ENCODE measurements at places on chromosomes 7 and 10. TPM values are rescaled to one million over a fixed set of nuclear protein-coding genes. Genes with fewer than 3 reads are reported as not detected.
A peak's percentile ranks its signal among the peaks of the same experiment; 100 is the strongest.

The CFAP70 gene
- total RNA-seq = 1.3 TPM

The CROT gene
- total RNA-seq = 20.4 TPM

The CPN1 gene
- not detected for total RNA-seq

The CRCP gene
- total RNA-seq = 99.5 TPM

The LRRC18 gene
- 2.6 TPM for total RNA-seq

The SNCG gene
- total RNA-seq = 3.8 TPM

The CD36 gene
- 346 TPM for total RNA-seq

The HYCC1 gene
- total RNA-seq = 23.9 TPM

The NRP1 gene
- total RNA-seq = 94.7 TPM

The SFRP5 gene
- 4.6 TPM for total RNA-seq

The MEST gene
- 88.7 TPM for total RNA-seq

DNA sequence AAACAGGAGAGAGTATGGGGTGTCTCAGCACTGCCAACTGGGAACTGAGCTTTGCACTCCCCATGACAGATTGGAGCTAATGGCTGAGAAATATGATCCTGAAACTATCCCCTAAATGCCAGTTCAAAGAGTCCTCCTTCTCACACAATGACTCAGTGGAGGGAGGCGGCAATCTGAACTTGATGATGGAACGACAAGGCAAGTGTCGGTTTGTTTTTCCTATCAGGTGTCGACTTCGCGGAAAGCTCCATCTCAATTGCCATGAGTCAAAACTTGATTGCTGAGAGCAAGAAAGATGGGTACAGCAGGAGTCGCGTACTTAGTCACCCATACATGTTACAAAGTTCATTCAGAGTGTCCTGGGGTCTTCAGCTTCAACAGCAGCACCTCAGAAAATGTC lies 52.5 kb downstream of the NPY start:
- no peak for DNase-seq

DNA sequence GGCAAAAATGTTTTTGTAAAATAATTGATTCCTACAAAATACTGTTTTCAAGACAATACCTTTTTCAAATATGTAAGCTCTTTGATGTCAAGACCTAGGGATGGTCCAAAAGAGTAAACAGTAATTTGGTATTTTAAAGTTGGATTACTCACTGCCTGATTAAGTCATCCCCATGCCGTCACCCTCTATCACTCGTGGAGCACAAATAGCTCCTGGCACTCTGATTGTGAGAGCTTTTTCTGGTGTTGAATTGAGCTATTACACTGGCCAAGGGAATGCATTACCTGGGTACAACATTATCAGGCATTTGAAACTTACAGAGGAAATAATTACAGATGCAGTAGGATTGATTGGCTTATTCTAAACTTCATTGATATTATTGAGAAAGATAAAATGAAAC lies 231.9 kb upstream of the GRM3 start:
- no peak for DNase-seq

GRCh38 chr10:81095238-81095637 lies 557.5 kb downstream of the SH2D4B start:
- no peak for DNase-seq

DNA sequence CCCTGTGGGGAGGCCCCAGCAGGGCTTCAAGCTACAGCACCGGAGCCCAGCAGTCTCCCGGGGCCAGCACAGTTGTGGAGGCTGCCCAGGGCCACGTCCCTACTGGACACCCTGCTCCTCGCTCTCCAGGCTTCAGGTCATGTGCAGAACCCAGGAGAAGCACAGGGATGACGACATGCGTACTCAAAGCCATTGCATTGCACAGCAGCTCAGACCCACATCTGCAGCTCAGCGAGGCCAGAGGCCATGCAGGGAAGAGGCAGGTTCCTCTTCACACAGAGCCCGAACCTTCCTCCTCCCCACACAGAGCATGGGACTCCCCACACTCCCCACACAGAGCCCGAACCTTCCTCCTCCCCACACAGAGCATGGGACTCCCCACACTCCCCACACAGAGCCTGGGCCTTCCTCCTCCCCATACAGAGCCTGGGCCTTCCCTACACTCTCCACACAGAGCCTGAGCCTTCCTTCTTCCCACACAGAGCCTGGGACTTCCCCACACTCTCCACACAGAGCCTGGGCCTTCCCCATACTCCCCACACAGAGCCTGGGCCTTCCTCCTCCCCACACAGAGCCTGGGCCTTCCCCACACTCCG lies 12.3 kb downstream of the CFAP46 start:
- DNase-seq = no peak

DNA sequence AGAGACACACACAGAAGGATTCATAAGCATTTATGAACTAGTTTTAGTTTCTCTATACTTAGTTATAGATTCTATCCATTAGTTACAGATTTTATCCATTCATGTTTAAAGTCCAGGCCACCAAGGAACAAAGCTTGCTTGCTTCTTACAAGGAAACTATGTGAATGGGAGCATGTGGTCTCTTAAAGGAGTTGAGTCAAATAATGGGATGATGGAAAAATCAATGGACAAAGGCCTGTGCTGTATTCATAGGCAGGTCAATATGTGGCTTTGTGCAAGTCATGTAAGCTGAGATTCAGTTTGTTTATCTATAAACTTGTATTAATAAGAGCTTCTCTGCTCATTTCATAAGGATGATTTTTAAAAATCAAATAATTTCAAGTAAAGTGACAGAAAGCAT lies 172.8 kb upstream of the CDK1 start:
- no peak for DNase-seq

DNA sequence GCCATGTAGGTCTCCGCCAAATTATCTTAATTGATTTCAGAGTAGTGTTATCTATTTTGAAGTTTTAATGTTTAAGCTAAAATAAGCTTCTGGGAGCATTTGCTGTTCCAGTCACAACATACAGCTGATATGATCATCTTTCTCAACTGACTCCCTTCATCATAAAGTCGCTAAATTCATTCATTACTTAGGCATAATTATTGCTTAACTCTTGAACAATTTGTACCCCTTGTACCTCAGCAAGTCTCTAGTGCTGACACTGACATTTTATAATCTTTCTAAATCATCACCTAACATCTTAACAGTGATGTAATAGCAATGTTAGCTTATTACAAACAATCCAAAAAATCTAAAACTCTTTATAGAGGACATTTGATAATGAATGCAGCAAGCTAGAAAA lies 54.3 kb upstream of the WNT16 start:
- DNase-seq = no peak

- DNase-seq = no peak
These were observed 6.7 kb upstream of the COA1 start for GRCh38 chr7:43735802-43736603.

- peak; percentile 56 for DNase-seq
These were observed 128.7 kb downstream of the COBL start for GRCh38 chr7:51187941-51188340.

- DNase-seq = no peak
These were observed 38.0 kb downstream of the WIPI2 start for GRCh38 chr7:5228066-5228465.

- no peak for DNase-seq
These were observed 16.6 kb downstream of the COL28A1 start for GRCh38 chr7:7519056-7519455.

DNA sequence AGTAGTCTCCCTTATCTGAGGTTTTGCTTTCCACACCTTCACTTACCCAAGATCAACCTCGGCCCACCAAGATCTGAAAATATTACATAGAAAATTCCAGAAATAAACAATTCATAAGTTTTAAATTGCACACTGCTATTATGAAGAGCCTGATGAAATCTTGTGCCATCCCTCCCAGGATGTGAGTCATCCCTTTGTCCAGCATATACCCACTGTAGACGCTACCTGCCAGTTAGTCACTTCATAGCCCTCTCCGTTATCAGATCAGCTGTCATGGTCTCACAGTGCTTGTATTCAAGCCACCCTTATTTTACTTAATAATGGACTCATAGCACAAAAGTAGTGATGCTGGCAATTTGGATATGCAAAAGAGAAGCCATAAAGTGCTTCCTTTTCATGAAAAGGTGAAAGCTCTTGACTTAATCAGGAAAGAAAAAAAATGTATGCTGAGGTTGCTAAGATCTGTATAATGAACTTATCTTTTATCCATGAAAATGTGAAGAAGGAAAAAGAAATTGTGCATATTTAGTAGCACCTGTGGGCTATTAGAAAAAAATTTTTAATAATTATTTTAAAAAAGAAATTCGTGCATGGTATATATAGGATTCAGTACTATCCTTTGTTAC lies 9.8 kb upstream of the MRPS16 start:
- DNase-seq = no peak

GRCh38 chr7:149881328-149882247 lies 7.8 kb downstream of the ATP6V0E2 start:
- DNase-seq = no peak

GRCh38 chr10:60952846-60953220 lies 8.8 kb upstream of the RHOBTB1 start:
- DNase-seq = no peak

GRCh38 chr10:51508156-51508555 lies 191.2 kb downstream of the CSTF2T start:
- no peak for DNase-seq

GRCh38 chr10:68900427-68901104 lies 549 bp upstream of the DDX50 start:
- no peak for DNase-seq

- no peak for DNase-seq
These were observed 28.3 kb downstream of the EBF3 start for GRCh38 chr10:129935867-129936152.

DNA sequence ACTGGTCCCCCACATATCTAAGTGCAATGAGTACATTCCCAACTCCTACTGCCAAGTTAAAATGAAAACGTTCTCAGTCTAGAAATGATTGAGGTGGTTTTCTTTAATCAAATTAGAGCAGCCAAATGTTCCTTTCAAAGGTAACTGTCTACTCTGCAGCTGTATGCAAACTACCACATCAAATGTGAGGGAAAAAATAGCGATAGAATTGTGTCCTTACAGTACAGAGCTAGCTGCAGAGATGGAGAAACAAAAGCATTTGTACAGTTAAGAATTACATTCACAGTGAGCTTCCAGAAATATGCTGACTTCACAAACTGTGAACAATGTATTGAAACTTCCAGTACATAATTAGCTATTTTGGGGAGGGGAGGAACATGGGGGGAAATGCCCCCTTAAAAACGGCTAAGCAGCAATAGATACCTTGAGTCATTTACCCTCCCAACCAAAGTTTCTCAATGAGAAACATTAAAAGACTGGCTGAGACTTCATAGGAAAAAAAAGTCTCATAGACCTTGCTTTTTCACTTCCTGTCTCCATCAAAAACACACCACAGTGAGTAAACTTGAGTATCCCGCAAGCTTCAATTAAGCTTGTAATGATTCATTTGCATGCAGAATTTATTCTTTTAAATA lies 22.9 kb downstream of the CDK6 start:
- DNase-seq = peak; percentile 9

DNA sequence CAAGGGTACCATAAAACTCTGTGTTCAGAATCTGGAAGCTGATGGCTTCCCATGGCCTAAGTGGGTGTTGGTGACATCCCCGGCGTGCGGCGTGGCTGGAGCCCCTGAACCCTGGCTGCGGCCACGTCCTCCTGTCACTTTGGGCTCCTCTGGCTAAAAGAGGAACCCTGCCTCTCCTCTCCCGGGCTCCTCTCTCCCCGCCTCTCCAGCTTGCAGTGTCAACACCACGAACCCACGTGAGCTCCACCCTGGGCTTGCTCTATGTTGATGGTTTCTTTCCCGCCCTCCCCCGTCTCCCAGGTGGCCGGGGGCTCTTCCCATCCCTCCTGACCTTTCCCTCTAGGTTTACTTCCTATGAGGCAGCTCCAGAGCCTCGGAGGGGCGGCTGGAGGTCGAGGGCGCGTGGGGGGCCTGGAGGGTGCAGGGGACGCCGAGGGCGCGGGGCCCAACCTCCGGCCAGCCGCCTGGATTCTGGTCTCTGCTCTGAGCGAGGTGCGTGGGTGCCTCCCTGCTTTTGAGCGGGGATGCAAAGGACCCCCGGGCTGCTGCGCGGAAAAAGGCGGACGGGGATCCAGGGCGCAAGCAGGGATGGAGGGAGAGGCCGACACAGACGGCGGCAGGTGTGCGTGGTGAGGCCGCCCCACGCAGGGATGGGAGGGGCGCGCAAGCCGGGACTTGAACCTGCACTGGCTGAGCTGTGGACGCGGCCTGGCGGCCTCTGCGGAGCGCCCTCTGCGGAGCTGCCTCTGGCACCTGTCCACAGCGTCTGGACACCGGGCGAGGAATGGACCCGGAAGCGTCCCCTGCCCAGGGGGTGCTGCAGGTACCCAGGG lies 115.5 kb upstream of the DIP2C start:
- DNase-seq = peak; percentile 11

DNA sequence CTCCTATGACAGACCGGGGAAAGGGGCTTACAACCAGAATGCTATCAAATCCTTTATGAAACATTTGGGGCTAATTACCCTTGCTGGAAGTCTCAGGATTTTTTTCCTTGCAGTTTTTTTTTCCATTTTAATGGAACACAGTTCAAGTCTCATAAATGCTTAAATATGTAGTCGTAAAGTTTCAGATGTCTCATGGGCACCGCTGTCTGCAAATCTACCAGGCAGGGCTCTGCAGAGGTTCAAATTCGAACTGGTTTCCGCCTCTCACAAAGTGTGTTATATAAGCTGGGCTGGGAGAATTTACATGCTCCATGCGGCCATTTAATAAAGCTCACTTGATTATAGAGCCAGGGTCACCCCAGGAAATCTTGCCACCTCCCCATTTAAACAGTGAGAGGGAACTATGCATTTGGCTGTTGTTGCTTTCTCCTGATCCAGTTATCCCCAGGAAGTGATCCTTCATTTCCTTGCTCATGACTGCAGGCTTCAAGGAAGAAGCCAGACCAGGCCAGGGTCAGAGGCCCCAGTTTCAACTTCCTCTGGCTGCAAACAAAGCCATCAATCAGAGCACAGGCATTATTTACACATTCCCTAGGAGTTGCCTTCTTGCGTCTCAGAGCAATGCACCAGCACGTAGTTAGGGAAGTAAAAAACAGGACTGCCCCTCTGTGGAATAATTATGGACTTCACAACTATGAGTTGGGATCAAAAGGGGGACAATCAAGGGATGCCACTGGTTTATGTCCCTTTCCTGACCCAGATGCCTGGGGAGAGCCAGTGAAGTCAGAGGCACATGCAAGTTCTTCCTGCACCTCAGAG lies 358.8 kb downstream of the PRPF18 start:
- peak; percentile 85 for DNase-seq

- no peak for DNase-seq
These were observed 322.6 kb downstream of the KIF20B start for GRCh38 chr10:90023950-90024349.

DNA sequence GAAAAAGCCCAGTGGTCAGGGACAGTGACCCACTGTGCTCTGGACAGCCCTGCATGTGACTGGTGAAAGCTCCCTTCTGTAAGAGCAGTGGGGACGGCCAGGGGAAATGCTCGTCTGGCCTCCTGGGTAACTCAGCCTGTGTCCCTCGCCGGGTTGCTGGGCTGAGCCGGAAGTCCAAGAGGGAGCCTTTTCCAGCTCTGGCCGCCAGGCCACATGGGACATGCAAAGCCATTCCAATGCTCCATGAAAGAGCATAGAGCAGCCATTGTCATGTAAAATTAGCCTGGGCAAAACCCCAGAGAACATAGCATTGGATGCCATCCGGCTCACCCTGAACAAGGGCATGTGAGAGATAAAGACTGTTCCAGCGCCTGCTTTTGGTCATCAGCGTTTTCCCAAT lies 64.9 kb upstream of the ADRB1 start:
- no peak for DNase-seq

All from stomach (tissue), 19 donors.